NCI-H187 treated with DMSO at 0.1 percent for 48 hours (cell line): ENCODE measurements at places on chromosomes 3 and 15.

- no peak for DNase-seq
These were observed 30.0 kb upstream of the SLC41A3 start for GRCh38 chr3:126113733-126114442.

- DNase-seq, result no peak
These were observed 46.1 kb upstream of the TMCO5A start for GRCh38 chr15:37888356-37888755.

DNA sequence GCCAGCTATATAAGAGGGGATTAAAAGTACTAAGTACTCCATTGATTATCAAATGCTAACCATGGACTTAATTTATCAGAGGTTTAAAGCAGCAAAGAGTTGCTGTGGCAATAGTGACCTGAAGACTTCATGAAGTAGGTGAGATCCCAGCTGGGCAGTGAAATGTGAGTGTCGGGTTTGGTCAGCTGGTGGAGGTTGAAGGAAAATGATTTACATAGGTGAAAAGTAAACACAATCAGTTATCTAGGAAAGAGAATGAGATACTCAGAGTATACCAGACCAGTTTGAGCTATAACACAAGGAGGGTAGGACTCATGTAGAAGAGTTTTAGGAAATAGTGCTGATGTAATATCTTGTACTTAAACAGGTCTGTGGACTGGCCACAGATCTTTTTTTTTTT lies 16.5 kb upstream of the FBXO22 start:
- DNase-seq, result no peak

DNA sequence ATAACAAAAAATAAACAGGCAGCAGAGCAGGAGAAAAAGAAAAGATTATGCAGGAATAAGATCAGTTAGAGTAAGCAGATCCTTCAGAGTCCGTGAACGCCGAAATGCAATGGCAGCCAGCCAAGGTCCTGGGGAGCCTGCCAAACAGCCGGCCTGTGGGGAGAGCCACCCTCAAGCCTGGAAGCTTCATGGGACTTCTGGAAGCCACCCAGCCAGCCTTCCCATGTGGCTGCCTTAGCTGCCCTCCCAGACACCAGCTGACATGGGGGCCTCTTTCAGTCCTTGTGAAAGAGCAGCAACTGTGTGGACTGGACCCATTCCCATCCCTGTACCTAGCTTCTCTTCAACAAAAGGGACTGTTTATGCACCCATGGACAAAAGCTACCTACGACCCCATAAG lies 64.9 kb upstream of the RAD18 start:
- DNase-seq, result no peak

GRCh38 chr3:184523825-184524615 lies 37.6 kb upstream of the EPHB3 start:
- no peak for DNase-seq

GRCh38 chr15:63638839-63639238 lies 41.7 kb downstream of the FBXL22 start:
- DNase-seq, result no peak

- DNase-seq, result no peak
These were observed 706.1 kb upstream of the GOLIM4 start for GRCh38 chr3:168801794-168802193.

GRCh38 chr15:43789409-43789808 lies 2.7 kb upstream of the SERF2 start:
- no peak for DNase-seq

GRCh38 chr15:56454836-56455235 lies 10.1 kb downstream of the MNS1 start:
- no peak for DNase-seq

DNA sequence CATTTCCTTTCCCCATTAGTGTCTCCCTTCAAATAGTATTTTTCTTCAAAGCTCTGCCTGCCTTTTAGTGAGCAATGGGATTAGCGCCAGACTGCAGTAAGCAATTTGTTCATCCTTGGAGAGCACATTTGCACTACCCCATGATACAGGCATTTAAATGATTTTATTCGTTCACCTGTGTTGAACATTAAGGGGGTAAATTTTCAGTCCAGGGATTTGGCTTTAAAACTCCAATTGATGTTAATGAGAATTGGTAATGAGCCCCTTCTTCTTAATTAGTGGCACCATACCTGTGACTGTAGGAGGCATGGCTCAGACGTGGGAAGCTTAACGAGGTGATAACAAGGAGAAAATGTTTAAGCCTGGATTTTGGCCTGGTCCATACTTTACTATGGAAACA lies 161.4 kb upstream of the NANOGP8 start:
- DNase-seq, result no peak

DNA sequence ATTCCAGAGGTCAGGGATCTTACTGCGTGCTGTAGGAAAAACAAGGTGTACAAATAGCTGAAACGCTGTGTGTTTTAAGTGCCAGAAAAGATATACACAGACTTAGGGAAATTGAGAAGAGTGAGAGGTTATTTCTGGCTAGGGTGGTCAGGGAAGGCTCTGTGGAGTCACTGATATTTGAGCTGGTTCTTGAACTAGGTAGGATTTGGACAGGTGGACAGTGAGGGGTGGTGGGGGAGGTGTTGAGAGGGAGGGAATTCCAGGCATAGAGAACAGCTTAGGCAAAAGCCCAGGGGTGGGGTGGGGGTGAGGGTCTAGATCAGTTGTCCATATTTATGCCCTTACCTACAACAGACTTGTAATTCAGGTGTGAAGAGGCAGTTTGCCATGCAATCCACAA lies 7.0 kb downstream of the SEMA6D start:
- no peak for DNase-seq

DNA sequence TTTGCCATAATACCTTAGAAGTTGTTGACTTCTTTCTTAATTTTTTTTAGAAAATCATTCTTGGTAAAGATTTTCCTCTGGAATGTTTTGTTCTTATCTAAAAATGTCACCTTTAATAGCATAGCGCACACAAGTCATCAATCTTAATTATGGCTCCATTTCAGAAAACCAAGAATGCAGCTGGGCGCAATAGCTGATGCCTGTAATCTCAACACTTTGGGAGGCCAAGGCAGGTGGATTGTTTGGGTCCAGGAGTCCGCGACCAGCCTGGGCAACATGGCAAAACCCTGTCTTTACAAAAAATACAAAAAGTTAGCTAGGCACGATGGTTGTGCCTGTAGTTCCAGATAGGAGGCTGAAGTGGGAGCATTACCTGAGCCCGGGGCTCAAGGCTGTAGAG lies 125.6 kb upstream of the EOMES start:
- no peak for DNase-seq

DNA sequence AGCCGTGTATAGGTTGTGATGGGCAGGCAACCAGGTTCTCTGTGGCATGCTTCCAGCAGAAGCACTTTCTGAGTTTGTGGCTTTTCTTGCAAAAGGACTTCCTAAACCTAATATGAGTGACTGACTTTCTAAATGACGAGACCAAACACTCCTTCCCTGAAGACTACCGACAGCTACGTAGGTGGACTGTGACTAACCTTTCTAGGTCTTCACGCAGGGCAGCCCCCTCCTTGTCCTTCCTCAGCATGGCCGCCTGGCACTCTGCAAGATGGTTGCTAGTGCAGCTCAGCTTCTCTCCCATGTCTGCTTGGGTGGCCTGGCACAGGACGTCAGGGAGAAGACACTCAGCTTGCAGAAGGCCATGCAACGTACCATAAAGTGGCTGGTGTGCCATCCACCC lies 20.9 kb downstream of the CXCR6 start:
- no peak for DNase-seq

- DNase-seq, result no peak
These were observed 826.2 kb downstream of the ROBO1 start for GRCh38 chr3:78941587-78941986.

DNA sequence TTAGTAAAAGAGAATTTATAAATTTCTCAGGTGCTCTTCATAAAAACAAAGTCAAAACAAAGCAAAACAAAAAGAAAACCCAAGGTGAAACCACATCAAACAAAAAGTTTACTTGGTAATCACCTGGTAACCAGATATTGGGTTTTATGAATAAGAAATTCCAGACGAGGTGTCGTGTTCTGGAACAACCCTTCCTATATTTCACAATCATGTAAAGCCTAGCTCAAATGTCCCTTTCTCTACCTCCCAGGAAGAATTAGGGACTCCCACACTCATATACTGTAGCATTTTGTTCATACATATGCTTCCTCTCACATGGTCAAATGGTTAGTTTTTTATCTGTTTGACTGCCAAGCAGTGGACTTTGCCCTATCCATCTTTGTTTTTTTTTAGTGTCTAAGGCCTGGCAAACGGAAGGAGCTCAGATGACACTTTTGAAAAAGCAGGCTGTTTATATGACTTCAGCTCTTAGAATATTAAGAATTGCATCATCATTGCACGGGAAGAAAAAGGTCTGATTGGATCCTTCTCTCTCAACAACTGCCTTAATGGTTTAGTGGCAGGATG lies 326.7 kb upstream of the TBL1XR1 start:
- no peak for DNase-seq

DNA sequence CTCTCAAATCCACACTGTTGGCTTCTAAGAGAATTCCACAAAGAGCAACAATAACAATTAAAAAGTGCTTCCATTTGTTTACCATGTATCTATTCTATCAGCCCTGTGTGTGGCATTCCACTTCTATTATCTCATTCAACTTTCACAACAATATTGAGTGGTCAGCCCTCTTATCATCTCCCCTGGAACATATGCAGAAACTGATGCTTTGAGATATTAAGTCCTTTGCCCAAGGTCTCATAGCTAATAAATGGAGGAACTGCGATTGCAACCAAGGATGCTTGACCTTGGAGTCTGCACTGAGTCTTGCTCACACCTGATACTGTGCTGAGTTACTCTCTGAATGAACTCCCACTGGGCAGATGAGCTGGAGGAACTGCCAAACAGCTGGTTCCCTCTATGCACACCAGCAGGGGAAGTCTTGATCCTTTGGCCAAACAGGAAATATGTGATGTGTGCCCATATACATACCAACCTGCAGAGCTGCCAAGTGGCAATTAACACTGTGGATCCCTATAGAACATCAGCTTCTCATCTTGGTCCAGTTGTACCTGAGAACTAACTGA lies 144.7 kb upstream of the WNT5A start:
- no peak for DNase-seq

DNA sequence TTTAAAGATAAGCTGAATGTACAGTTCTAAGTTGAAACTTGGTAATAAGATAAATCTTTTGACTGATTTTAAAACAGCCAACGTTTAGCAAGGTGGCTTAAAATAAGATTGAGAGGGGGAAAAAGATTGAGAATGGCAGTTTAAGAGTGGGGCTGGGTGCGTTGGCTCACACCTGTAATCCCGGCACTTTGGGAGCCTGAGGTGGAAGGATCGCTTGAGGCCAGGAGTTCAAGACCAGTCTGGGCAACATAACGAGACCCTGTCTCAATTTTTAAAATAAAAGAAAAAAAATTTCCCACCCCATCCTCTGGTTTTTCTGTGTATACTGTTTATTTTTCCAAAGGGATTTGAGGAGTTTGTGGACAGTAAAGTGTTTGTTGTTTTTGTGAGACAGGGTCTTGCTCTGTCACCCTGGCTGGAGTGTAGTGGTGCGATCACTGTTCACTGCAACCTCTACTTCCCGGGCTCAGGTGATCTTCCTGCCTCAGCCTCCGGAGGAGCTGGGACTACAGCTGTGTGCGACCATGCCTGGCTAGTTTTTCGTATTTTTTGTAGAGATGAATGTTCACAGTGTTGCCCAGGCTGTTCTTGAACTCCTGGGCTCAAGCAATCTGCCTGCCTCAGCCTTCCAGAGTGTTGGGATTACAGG lies 3.0 kb downstream of the MAPK6 start:
- no peak for DNase-seq

- no peak for DNase-seq
These were observed 90.8 kb upstream of the PFN2 start for GRCh38 chr3:150061288-150062024.

GRCh38 chr3:126529585-126530170 lies 5.7 kb downstream of the CHST13 start:
- DNase-seq, result no peak

DNA sequence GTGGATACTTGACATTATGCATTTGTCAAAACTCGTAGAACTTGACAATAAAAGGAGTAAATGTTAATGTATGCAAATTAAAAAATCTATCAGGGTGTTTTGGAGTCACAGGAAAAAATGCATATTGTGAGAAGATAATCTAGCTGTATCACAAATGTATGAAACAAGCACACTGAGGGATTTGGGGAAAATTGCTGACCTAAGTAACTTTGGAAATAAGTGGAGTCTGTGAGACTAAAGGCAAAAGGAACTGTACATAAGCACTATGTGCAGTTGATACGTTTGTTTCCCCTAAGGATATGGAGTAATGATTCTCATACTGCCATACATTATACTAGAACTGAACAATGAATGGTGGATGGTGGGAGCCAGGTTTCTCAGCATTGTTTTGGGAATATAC lies 43.2 kb upstream of the WDR72 start:
- no peak for DNase-seq

GRCh38 chr3:12356175-12356574 lies 67.3 kb downstream of the PPARG start:
- peak; percentile 44 for DNase-seq

GRCh38 chr3:143786219-143787191 lies 61.8 kb downstream of the SLC9A9 start:
- no peak for DNase-seq

DNA sequence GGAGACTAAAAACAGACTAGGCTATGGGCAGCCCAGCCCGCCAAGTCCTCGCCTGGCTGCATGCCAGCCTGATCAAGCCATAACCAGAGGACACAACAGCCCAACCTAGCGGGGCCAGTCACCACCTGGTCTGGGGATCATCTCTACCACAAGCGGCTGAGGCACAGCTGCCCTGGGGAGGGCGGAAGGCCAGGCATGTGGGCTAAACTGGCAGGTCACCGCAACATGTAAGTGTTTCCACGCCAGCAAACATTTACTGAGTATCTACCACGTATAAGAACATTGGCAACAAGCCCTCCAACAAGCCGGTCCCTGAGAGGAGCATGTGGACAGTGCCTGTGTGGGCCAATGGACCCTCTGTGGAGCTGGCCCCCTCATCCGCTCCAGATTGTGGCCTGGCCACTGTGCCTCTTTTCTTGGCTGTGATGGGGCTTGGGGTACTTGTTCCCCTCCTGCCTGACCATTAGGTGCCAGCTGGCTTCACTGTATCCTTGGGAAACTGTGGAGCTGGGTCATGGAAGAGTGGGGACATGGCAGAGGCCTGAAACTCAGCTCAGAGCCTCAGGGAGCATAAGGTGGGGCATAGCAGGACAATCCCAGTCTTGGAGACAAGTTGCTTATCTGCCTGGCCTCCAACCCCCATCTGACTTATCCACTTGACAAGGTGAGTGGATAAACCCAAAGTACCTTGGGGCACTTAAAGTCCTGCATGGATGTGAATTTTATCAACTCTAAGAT lies 9.0 kb downstream of the UBXN7 start:
- no peak for DNase-seq

- DNase-seq, result no peak
These were observed 61.7 kb downstream of the AGTR1 start for GRCh38 chr3:148759430-148759829.

GRCh38 chr15:95259513-95259912 lies 1028.2 kb downstream of the MCTP2 start:
- no peak for DNase-seq
